Left forelimb (tissue), 1 donor: ENCODE measurements at places on chromosomes 6 and 20.

- no peak for DNase-seq
Observed at GRCh38 chr6:33740794-33741193, 5.9 kb downstream of the IP6K3 start.

DNA sequence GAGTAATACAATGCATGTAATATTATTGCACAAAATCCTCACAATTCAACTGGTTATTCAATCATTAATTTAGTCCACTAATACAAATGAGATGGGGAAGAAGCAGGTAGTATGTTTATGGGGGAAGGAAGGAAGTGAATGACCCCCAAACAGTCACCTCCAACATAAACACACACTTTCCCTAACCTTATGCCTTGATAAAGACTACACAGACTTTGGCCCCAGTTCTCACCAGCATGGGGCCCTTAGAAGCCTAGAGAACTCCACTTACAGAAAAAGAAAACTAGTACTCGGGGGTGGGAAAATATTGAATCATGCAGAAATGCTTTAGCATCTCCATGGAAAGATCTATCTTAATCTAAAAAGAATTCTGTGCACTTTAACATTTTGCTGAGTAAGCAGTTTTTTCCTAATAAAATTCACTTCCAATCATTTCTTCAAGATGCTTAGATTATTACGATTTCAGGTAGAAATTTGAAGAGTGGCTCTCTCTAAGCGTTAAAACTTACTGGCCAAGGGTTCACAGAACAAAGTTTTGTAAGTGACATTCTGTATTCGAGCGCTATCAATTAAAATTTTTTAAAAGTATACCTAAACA lies 18.8 kb downstream of the ARHGAP18 start:
- no peak for DNase-seq

GRCh38 chr6:68967549-68968300 lies 332.6 kb downstream of the ADGRB3 start:
- DNase-seq = no peak

DNA sequence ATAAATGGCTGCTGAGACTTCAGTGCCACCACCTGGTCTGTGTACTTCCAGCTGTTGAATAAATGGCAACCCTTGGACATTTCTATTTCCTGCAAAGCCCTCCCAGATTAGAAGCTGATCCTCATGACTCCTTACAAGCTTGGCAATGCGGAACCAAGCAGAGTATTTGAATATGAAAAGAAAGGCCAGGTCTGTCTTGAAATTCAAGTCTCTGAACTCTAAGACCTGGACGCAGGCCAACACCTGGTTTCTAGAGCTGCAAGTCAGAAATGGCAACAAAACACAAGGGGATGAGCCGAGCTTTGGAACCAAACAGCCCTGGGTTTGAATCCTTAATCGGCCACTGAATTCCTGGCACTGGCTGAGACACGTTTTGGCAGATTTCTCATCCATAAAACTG lies 353.4 kb downstream of the PTPRT start:
- DNase-seq = no peak

DNA sequence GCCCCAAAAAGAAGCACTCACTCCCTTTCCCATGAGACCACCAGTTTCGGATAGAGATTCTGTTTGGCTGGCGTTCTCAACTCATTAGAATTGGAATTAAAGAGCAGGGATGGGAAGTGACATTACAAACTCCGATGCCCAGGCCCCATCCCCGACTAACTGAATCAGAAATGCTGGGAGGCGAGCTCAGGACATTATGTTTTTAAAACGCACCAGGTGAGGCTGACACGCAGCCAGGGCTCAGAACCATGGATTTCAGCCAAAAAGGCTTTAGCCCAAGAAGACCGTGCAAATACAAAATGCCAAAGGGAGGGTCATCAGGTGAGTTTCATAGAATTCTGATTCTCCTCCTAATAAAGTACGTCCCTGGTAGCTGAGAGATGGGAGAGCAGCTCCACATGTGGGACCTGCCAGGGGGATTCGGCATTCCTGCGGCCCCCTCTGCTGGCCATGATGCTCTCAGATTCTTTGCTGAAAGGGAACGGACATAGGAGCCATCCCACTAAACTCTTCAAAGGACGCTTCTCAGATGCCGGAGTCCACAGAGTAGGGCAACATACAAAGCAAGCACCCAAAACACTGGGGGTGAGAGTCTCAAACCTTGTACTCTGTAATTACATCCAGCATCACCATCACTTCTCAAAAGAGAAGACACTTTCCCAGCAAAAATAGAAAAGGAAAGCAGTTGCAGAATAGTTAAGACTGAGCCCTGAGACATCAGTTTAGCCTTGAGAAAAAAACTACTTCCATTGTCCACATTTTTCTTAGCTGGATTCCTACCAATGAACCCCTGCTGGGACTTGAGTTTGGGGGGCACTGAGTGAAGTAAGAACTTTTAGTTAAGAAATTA lies 205.2 kb downstream of the BMP7 start:
- no peak for DNase-seq
